Mucosa of descending colon (tissue), 3 donors: ENCODE measurements at places on chromosomes 13 and 19. TPM values are rescaled to one million over a fixed set of nuclear protein-coding genes. Genes with fewer than 3 reads are reported as not detected.

- DNase-seq, result peak; percentile 50
Measured at GRCh38 chr19:14563989-14564651, 7.7 kb downstream of the NDUFB7 start.

ABHD13 gene
- total RNA-seq, result 8.4 TPM

THSD8 gene
- total RNA-seq, result 1.5 TPM

DNA sequence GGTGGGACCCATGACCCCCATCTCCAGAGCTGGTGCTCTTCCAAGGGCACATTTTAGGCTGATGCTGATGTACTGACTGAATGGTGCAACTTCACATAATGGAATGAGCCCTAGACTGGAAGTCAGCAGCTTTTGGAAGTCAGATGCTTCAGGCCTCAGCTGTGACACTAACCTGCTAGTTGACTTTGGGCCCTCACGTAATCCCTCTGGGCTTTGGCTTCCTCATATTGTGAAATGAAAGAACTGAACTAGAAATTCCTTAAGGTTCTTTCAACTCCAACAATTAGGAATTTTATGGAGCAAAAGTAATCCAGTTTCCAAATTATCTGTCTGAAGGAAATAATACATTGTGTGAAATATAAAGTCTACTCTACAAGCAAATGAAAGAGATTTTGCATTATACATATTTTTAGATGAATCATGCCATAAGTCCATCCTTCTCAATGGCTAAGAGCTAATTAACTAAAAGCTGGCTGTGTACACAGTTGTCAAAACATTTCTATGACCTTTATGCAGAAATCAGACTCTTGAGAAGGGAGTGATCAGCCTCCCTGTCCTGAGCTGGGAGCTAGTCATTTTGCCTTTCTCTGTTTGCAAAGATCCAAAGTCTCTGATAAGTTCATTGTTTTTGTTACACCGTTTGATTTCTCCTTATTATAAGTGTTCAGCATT is 204.2 kb downstream of the DCLK1 start:
- DNase-seq, result no peak

DNA sequence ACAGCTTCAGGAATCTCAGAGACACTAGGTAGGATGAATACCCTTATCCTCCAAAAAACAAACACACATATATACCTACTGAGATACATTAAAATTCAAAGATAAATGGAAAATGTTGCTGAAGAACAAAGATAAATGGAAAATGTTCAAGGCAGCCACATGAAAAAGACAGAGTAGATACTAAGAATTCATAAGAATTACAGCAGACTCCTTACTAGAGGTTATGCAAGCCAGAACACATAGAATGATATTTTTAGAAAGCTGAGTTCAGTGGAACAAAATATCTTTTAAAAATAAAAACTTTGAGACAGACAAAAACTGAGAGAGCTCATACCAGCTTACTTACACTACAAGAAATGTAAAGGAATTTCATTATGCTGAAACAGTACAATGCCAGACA is 35.6 kb downstream of the UCHL3 start:
- no peak for DNase-seq

GRCh38 chr19:13723206-13723605 is 41.1 kb upstream of the MRI1 start:
- no peak for DNase-seq

- DNase-seq, result no peak
Measured at GRCh38 chr13:46288570-46289259, 77.0 kb downstream of the LRRC63 start.

APLP1 gene
- 1.6 TPM for total RNA-seq

ZNF841 gene
- total RNA-seq, result 22.4 TPM

SLITRK1 gene
- not detected for total RNA-seq

WDR62 gene
- 4.1 TPM for total RNA-seq

DIAPH3 gene
- 3.1 TPM for total RNA-seq

GRCh38 chr19:18070181-18070580 is 16.6 kb downstream of the IL12RB1 start:
- no peak for DNase-seq

ONECUT3 gene
- not detected for total RNA-seq

DNA sequence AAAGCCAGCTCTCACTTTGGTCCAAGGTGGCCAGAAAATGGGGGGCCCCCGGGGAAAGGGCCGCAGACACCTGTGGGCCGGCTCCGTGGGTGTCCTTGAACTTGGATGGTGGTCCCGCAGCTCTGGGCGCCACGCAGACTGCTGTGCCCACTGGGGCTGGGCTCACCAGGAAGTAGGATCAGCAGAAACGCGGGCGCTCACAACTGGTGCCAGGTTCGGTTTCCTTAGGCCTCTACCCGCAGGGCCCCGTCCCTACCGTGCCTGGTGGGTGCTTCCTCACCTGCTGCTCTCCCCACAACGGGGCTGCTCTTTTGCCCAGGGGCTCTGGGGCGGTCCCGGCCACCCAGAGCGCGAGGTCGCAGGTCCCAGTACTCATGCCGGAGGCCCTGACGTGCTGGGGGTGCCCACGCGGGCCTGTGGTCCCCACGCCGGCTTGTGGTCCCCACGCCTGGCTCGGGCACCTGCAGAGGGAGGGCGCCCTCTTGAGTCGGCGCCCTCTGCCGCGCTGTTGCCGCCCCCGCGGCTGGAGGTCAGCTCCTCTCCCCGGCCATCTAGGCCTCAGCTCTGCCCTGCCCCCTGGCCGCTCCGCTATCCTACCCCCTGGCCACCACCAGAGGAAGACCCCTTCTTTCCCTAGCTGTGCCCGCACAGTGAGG is 1303.6 kb downstream of the UQCRFS1 start:
- no peak for DNase-seq

DNA sequence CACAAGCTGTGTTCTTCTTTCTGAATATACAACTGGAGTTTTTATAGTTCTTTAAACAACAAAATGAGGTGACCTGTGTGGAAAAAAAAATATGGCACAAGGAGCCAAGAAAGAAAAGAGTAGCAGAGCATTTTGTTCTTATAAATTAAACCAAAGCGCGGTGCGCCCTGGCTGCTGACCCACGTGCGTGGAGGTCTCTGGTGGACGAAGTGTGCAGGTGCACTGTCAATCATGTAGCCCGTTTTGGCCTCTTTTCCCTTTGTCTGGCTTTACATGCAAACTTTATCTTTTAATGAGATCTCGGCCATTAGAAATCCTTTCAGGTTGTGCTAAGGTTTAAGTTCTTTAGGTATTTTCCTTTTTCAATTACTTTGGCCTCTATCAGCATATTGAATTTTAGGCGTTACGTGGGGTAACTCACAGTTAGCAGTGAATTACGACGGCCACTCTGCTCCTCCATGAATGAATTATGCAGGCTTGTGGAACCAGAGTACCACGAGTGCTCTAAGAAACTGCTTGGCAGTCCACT is 443.9 kb upstream of the SLC10A2 start:
- DNase-seq, result no peak

DNA sequence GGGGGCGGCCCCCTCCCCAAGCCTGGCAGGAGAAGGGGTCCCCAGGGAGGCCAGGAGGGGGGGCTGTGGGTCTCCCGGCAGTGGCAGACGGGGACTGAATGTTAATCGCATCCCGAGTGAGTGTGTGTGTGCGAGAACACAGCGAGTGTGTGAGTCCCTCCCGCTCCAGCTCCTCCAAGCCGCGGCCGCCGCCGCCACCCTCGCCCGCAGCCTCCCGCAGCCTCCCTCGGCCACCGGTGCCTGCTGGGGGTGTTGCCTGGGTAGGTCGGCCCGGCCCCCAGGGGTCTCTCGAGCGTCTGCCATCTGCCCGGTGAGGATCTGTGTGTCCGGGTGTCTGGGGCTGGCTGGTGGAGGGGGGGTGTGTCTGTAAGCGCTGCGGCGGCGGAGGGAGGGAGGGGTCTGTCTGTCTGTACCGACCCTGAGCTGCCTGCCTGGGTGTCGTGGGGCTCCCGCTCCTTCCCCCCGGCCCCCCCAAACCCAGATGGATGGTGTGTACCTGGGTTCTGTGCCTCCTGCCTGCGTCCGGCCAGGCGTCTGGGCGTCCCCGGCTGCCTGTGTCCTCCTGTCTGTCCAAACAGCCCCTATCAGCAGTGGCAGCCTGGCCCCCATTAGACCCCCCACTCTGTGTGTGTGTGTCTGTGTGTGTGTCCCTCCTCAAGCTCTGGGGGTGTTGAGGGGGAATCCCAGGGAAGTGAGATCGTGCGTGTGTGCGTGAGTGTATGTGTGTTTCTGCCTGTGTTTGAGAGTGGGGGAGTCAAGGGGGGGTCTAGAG is at the start of gene GRIN2D:
Gene GRIN2D, plus strand, starts transcription at position 110 of the 772 bp plus-strand sequence. CDS start 4,725 bp downstream, outside the sequence.
- DNase-seq, result peak; percentile 59

PEX11G gene
- total RNA-seq, result 4.0 TPM

DNA sequence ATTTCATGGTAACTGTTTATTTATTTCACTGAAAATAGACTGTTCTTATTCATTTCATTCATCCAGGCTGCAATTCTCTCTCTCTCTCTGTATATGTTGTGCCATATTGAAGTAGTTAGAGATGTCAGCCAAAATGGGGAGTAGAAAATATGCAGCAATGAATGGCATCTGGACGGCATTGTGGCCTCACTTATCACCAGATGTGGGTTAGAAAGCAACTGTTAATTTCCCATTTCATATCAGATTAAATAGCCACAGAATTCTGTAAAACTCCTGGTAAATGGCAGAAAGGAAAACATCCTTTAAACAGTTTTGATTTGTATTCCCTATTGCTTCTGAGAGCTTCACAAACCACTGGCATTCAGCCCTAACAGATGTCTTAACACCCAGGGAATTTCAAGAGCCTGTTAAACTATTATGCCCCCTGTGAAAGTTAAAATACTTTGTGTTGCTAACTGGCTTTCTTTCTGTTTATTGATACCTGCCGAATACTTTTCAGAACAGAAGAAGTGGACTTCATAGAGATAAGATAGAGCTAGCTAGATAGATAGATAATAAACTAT is 1763.3 kb upstream of the MIR17HG start:
- DNase-seq, result no peak

GRCh38 chr19:13983213-13983889 is 22.8 kb downstream of the RFX1 start:
- DNase-seq, result no peak

KIR2DL3 gene
- not detected for total RNA-seq

PLD3 gene
- 158 TPM for total RNA-seq

- no peak for DNase-seq
Measured at GRCh38 chr19:51333836-51334460, 8.0 kb downstream of the VSIG10L start.

ERICH6B gene
- not detected for total RNA-seq

GRCh38 chr13:114079601-114080536 is 52.6 kb downstream of the RASA3 start:
- peak; percentile 50 for DNase-seq

- no peak for DNase-seq
Measured at GRCh38 chr13:110092831-110093247, 214.1 kb downstream of the COL4A1 start.

DAND5 gene
- not detected for total RNA-seq

DNA sequence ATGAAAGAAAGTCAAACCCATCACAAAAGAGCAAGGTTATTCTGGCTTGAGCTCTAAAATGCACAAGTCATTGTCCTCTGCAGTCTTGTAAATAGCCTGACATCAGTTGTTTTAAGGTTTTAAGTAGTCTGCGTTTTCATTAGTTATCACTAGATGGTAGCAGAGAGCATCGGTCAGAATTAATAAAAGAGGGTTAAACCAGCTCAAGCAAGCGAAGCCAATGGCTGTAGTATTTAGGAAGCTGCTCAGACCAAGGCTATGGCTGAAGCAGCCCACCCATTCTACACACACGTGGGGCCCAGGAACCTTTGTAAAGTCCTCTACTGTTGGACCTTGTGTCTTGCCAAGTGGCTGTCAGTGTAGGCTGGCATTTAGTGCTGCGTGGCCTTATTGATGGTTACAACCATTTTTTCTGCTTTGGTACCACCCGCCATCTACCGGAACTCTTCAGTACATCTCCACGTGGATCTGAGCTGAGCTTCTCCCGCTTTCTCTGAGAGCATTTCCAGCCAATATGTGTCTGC is 13.3 kb upstream of the ZNF57 start:
- DNase-seq, result no peak

DNA sequence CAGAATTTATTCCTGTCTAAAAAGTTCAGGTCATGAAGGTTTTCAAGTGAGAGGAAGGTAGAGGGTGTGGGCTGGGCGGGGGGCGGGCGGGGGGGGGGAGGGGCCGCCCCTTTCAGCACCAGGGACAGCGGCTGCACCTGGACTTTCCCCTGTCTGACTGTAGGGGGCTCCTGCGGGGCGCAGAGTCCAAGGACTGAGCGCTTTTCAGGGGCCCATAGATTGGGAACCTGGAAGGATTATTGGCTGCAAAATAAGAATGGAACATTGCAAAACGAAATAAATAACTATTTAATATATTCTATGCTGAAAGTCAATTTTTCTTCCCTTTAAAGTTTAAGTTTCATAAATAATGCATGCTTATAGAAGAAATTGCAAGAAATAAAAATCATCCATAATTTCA is 8.9 kb upstream of the CYP4F3 start:
- no peak for DNase-seq

SYCN gene
- total RNA-seq, result not detected

ZNF98 gene
- not detected for total RNA-seq

- DNase-seq, result no peak
Measured at GRCh38 chr13:98923641-98924397, 54.0 kb downstream of the DOCK9 start.

DCT gene
- 0.10 TPM for total RNA-seq

GRK1 gene
- 0.09 TPM for total RNA-seq

VSTM2B gene
- not detected for total RNA-seq

DNA sequence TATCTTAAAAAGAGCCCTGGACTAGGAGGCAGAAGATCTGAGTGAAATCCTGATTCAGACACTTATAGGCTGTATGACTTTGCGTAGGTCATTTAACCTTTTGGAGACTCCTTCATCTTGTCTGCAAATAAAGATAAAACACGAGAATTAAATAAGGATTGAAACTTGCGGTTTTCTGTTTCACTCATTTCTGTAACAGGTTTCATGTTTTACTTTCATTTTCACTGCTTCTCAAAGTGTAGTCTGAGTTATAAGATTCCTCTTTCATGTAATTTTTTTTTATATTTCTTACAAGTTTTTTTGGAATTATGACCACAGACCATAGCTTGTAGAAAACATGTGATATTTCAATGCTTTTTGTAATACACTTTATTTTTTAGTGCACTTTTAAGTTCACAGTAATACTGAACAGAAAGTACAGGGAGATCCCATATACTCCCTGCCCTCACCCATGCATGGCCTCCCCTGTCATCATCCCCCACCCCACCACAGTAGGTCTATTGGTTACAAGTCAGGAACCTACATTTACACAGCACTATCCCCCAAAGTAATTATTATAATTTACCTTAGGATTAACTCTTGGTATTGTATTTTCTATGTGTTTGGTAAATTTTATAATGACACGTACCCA is 174.6 kb downstream of the ITGBL1 start:
- peak; percentile 31 for DNase-seq

ANKLE1 gene
- 0.23 TPM for total RNA-seq

CEACAM3 gene
- 2.5 TPM for total RNA-seq

TTYH1 gene
- total RNA-seq, result 1.3 TPM

TRPC4 gene
- total RNA-seq, result 0.39 TPM

DNA sequence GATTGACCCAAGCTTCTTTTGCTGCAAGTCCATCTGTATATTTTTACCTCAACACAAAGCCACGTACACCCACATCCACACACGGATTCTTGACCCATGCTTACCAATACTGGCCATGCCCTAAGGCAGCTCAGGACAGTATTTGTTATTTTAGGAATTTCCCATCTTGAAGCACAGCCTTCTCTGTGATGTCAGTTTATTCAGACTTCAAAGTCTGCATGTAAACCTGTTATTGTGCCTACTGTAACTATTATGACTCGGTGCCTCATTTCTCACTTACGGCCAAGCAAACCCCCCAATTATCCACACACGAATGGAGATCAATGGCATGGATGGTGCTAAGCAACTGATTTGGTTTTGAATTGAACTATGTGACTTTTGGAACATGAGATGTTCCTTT is 17.5 kb downstream of the CLDN10 start:
- DNase-seq, result no peak

CDADC1 gene
- total RNA-seq, result 7.6 TPM
